ENCODE measurements at places on chromosomes 1 and 21.
A peak's percentile ranks its signal among the peaks of the same experiment; 100 is the strongest.

DNA sequence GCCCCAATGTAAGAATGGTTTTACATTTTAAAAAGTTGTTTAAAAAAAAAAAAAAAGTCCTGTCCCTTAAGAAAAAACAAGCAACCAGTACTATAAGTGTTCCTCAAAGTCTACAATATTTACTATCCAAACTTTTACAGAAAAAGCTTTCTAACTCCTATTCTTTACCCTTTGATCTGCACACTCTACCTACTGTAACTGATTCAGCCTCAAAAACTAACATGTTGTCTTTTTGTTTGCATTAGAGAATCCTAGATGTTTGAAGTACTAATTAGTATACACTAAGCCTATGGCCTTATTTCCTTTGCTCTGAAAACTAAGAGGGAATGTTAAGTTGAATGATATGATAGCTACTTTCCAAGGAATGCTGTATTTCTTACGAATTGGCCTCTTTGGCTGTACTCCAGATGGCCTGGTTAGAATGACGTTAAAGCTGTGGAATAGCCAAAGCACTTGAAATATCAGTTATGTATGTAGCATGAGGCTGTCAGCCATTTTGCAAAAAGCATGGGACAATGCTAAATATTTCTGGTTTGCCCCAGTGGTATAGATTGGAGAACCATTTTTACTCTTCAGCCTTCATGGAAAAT is 234.8 kb downstream of the GPR52 start:
- no peak for DNase-seq

DNA sequence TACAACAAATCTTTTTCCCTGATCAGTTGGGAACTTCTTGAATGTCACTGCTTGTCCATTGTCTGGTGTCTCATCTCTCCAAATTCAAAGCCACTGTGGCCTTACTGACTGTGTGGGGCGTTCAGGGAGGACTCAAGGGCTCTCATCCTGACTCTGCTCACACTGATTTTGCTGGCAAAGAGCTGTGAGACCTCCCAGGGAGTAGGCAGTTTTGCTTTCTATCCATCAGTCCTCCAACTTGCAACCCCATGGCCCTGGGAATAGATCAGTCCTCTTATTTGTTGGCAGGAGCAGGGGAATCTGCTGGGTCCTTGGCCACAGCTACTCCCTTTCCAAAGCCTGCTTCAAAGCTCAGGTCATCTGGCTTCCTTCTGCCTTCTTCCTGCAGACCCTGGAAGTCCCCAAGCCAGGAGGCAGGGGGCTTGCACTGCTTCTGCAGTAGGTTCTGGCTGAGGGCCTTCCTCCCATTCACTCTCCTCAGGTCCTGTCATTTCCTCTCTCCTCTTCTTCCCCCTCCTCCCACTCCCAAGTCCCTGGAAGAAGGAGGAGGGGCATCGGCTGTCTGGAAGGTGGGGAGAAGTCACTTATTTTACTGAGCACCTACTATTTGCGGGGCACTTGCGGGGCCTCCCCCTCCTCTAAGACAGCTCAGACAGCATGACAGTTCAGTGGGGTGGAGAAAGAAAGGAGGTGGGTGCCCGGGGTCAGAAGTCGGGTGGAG is 876 bp upstream of the NAV1 start:
- no peak for DNase-seq

- peak; percentile 25 for DNase-seq
Observed at GRCh38 chr21:44871576-44872269, 1.8 kb downstream of the PTTG1IP start.

DNA sequence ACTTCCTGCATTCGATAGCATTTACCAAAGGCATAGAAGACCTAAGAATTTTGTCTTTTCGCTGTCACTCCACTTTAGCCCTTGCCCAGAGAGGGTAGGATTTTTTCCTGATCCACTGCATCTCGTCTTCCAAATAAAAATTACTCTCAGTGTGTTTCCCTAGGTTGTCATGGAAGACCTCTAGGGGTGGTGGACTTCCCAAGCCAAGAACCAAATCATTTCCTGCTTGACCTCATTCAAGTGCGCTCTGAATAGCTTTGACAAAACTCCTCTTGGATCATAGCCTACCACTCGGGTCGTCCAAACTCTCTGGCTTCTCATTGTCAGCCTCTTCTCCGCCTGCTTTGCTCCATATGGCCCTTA is 431 bp upstream of the C1orf52 start:
- DNase-seq, result no peak

DNA sequence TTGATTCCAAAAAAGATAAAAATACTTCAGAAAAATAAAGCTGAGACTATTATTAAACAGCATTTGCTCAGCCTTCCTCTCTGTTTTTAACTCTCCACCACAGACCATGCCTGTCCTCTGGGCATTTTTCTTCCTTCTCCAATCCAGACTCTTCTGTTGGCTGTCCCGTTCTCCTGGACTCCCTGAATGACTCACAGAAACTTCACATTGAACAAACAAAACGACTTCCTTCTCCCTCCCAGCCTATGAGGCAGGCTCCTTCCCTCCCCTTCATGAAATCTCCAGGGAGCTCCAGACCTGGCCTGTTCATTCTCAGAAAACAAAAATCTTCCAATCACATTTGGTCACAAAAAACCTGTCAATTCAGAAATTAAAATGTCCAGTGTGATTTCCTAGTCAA is 421.3 kb downstream of the NPHP4 start:
- DNase-seq, result no peak

GRCh38 chr1:245395680-245396079 is 240.9 kb downstream of the KIF26B start:
- no peak for DNase-seq

- no peak for DNase-seq
Observed at GRCh38 chr1:170436928-170437327, 95.0 kb upstream of the GORAB start.

- no peak for DNase-seq
Observed at GRCh38 chr1:53559854-53560580, 100.8 kb downstream of the DMRTB1 start.

- DNase-seq, result no peak
Observed at GRCh38 chr1:198499588-198499987, 40.9 kb downstream of the ATP6V1G3 start.

GRCh38 chr1:40107290-40107959 is 10.4 kb upstream of the PPT1 start:
- DNase-seq, result no peak

DNA sequence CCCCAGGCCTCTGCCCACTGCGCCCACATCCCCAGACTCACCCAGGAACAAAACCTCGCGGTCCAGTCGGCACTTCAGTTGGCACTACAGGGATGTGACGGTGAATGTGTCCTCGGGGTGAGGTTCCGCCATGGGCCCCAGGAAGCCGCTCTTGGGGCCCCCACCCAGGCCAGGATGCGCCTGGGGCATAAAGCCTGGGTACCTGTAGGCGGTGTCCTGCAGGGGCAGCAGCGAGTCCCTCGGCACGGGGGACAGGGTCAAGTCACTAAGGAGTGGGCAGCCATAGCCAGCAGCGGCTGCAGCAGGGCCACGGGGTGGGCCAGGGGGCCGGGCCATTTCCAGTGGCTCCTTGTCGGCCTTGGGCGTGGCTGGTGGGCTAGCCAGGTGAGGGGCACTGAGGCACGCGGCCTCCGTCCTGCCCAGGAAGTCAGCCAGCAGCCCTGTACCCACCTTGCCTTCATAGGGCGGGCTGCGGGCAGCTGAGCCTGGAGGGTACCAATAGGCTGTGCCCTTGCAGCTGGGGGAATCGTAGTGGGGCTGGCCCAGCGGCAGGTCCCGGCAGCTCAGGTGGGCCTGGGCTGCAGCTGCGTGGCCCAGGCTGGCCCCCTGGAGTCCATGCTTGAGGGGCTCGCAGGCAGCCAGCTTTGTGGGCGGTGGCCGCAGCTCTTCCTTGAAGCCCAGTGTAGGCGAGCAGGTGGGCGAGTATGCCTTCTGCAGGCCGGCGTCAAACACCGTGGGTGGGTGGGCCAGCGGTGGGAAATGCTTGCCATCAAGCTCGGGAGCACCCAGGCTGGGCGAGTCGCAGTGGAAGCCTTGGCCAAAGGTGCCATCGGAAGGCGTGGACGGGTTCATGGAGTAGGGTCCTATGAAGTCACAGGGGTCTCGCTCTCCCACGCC is 56.5 kb downstream of the AHDC1 start:
- DNase-seq, result no peak

GRCh38 chr21:44492567-44493385 is 37.5 kb downstream of the LRRC3 start:
- DNase-seq, result no peak

DNA sequence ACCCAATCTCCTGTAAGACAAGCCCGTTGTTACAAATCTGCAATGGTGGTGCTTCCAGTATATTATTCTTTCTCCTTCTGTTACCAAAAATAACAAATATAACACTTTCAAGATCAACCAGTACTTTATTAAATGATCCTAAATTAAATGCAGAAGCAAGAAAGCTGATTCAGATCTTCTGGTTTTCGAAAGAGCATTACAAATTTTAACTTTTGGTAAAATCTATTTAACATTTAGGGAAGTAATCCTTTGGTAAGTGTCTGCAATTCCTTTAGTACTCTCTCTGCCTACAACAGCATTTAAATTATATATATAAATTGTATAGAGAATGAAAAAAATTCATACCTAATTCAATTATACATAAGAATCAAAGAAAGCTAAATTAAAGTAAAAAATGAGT is 198.6 kb upstream of the HMCN1 start:
- DNase-seq, result no peak

- no peak for DNase-seq
Observed at GRCh38 chr1:218817691-218818465, 355.8 kb upstream of the LYPLAL1 start.

DNA sequence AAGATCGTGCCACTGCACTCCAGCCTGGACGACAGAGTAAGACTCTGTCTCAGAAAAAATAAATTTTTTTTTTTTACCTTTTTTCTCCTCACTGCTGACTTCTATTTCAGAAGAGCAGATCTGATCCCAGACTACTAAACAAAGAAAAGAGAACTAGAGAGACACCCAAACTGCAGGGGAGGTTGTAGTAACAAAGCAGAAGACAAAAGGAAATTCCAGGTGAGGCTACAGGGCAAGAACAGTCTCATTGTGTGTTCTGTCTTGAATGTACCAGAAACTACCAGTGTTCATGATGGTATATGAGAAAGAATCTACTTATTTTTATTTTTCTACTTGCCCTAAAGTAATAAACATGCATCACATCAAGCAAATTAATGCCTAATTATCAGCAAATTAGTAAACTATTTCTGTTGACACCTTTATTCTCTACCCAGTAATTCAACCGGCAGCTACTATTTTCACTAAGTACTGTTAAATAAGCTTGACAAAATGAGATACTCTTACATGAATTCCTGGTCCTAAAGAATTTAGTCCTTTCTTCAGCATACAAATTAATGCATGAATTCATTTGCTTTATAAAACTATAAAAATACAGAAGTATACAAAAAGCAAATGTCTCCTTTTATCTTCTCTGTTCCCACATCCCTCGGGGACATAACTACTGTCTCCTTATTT is 40.6 kb downstream of the ARID4B start:
- DNase-seq, result no peak

DNA sequence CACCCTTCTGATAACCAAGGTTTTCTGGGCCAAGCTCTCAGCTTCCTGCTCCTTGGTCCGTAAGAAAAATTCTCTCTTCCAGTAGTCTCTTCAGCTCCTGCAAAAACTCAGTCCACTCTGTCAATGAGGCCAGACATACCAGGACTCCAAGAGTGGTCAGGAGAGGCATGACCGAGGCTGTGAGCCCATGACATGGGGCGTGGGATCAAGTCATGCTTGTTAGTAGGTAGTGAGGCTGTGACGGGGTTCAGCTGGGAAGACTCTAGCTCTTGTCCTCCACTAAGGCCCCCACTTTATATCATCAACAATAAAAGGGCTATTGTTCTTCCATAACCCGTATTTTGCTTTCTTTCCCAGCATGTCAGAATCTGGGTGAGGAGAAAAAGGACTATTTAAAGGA is 10.1 kb upstream of the HCRTR1 start:
- DNase-seq, result no peak

DNA sequence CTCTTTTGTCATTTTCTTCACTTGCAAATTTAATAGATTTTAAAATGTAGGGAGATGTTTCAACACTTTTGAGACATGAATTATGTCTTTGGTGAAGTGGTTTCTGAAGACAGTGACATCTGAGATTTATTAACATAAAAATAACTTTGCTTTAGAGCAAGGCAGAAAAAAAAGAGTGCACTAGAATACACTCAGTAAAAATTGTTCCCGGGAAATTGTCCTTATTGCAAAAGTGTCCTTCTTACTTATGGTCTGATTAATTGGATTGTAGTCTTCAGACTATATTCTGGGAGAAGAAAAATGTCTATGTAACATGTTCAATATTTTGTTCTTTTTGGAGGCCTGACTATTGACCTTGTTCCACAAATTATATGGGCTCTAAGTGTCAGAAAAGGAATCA is 468.5 kb downstream of the NCAM2 start:
- no peak for DNase-seq

DNA sequence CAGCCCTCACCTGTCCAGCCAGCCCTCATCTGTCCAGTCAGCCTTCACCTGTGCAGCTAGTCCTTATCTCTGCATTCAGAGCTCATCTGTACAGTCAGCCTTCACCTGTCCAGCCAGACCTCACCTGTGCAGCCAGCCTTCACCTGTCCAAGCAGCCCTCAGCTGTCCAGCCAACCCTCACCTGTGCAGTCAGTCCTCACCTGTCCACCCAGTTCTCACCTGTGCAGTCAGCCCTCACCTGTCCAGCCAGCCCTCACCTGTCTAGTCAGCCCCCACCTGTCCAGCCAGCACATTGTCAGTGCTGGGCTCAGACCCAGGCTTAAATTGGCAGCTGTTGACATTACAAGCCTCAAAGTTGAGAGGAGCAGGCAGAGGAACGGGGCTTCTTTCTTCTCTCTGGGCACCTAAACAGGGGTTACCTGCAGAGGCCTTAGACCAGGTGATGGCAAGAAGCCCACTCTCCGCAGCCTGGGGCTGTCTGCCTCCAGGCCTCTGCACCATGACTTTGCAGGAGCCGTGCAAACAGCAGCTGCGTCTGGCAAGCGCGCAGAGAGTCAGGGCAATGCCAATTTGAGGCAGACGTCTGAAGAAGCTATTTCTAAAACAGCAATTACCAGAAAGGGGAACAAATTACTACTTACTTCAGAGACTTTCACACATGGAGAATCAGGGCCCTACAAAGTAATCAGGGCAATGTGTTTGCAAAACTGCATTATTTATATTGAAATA is 506.1 kb downstream of the NPHP4 start:
- DNase-seq, result no peak

- DNase-seq, result no peak
Observed at GRCh38 chr1:216653001-216653400, 70.2 kb downstream of the ESRRG start.

GRCh38 chr1:210695026-210695425 is 366.3 kb downstream of the HHAT start:
- DNase-seq, result no peak

- peak; percentile 60 for DNase-seq
Observed at GRCh38 chr21:15437883-15438282, 291.9 kb upstream of the USP25 start.

GRCh38 chr1:87572891-87573290 is 244.2 kb downstream of the LMO4 start:
- no peak for DNase-seq

DNA sequence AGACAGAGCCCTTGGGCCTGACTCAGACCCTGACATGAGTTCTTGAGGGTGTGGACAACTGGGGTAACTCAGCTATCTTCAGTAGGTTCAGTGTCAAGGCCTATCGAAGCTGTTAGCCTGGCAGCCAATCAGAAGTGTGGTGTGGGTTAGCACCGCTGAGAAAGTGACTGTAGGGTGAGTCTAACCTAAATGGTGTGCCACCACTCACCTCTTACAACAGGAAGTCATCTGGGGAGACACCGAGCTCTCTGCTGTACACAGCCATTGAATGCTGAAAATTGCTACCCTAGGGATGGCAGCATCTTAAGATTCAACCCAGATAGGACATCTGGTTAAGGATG is 44.6 kb downstream of the RASSF5 start:
- DNase-seq, result no peak

GRCh38 chr1:222786121-222786520 is 28.7 kb upstream of the DISP1 start:
- no peak for DNase-seq

GRCh38 chr21:37811711-37812110 is 104.5 kb downstream of the KCNJ6 start:
- DNase-seq, result no peak
